ENCODE measurements at places on chromosomes 1 and 21.

- DNase-seq, result no peak
Observed at GRCh38 chr21:32712043-32712442, 15.8 kb downstream of the SYNJ1 start.

DNA sequence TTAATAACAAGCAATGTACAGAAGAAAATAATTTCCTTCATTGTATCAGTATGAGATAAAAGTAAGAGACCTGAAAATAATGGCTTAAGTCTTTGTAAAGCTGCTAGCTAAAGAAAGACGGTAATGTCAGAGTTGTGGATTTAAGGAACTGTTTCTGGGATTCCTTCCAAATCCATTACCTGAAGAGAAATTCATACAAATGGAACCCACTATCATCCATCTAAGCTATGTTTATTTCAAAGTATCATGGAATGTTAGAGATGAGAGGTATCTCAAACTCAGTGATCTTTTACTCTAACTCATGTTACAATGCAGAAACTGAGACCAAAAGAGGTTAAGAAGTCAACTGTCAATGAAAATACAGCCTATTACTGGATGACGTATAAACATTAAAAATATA, 197.7 kb downstream of the DENND1B start:
- DNase-seq, result no peak

DNA sequence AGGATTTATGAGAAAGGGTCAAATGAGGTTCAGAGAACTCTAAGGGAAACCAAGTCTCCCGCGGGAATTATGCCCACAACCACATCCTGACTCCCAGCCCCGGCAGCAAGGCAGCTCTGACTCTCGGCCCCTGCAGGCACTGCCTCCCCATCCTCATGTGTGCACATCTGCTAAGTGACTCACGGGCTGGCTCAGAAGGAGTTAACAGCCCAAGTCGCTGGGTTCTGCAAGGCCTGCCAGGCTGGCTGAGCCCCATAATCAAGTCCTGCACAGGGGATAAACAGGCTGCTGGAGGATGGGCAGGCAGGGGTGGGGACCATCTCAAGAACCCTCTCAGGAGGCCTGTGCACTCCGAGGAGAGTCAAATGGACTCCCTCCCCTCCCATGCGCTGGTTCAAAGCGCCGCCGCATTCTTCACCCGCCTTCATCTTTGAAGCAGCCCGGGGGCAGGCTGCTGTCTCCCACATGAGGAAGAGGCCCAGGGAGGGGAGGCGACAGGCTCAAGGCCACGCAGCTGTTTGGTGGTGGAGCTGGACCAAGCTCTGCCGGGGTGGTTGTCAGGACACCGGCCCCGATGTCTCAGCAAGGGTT, 344.3 kb downstream of the MATN1 start:
- no peak for DNase-seq

GRCh38 chr21:38503583-38503982, 5.3 kb upstream of the ERG start:
- DNase-seq, result no peak

DNA sequence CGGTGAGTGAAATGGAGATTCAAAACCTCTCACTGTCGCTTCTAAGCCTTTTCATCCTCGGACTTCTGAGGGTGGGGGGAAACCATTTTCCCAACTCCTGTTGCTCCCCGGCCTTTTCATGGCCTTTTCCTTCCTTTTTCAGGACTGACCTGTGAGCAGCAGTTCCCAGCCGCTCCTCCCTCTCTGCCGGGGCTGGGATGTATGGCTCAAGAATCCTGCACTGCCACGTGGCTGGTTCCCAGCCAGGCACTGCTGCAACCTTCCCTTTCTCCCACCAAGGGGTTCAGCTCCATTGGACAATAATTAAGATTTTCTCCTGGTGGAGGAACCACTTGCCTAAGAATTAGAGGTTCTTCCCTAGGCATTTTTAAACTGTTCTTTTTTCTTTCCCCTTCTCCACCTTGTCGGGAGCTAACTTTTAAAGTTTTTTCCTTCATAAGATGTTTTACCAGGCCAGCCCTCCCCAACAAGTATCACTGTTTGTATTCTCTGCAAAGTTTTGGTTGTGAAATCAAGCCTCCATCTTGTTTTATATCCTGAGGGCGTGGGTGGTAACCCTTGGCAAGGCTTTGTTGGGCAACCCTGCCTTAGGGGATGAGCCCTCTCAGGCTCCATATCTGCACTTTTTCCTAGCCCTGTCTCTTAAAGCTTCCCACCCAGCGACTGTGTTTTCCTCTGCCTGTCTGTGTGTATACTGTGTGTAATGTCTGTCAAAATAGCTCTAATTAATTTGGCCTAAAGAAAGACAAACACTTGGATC, 1166.6 kb upstream of the ADGRL2 start:
- DNase-seq, result no peak

DNA sequence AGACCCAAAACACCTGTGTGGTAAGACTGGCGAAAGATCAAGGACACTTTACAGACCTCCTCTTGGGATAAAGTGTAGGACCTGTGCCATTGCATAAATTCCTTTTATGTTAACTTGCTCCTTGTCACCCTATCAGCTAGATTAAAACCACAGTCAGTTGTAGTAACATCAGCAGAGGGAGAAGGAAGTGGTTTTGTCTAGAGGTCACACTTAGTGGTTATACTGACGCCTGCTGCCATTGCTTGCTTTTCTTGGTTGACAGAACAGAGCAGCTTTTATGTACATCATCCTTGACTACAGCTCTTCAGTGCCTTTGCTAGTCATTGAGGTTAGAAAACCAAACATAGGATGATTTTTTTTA, 101.4 kb downstream of the PBX1 start:
- DNase-seq, result no peak

DNA sequence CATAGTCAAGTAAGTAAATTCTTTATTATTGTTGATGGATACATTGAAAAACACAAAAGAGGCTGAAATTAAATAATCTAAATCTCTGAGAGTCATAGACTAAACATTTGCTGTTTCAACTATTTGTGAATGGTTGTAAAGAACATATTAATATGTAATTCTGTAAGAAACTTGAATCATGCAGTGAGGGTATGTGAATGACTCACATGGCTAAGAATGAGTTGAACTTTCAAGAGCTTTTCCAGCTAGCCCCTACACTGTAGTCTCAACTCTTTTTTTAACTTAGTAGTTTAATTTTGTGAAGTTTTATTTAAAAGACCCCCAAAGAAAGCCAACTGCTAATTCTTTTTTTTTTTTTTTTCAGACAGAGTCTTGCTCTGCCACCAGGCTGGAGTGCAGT, 588.1 kb downstream of the DPYD start:
- no peak for DNase-seq

GRCh38 chr1:240691909-240692705, 80.2 kb upstream of the GREM2 start:
- no peak for DNase-seq

GRCh38 chr1:238258510-238258909, 367.8 kb upstream of the ZP4 start:
- no peak for DNase-seq

GRCh38 chr21:42044871-42045495, 26.1 kb upstream of the UMODL1 start:
- no peak for DNase-seq

DNA sequence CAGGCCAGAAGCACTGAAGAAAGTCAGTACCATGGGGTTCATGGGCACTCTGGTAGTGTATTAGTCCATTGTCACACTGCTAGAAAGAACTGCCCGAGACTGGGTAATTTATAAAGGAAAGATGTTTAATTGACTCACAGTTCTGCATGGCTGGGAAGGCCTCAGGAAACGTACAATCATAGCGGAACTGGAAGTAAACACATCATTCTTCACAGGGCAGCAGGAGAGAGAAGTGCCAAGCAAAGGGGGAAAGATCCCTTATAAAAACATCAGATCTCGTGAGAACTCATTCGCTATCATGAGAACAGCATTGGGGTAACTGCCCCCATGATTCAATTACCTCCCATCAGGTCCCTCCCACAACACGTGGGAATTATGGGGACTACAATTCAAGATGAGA, 20.2 kb upstream of the ROR1 start:
- no peak for DNase-seq

- no peak for DNase-seq
Observed at GRCh38 chr1:191886977-191887376, 271.3 kb upstream of the RGS18 start.

GRCh38 chr21:46221664-46222435, 6.7 kb downstream of the LSS start:
- no peak for DNase-seq

DNA sequence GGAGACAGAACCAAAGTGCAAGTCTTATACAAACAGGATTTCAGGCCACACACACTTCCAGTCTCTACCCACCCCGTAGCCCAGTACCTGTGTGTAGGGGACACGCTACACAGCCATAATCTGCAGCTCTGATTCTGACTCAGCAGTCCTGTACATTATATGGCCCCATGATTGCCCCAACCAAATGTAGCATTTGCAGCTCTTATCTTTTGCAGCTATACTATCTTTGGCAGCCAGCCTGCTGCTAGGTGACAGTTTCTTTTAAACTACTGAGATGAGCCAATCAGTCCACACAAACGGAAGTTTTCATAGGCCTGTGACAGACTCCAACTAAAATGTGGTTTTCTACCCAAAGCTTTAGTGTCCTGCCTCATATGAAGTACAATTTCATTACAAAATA, 259.6 kb upstream of the ST6GALNAC5 start:
- DNase-seq, result no peak

GRCh38 chr21:33977017-33977720, 61.6 kb upstream of the ATP5PO start:
- DNase-seq, result no peak

DNA sequence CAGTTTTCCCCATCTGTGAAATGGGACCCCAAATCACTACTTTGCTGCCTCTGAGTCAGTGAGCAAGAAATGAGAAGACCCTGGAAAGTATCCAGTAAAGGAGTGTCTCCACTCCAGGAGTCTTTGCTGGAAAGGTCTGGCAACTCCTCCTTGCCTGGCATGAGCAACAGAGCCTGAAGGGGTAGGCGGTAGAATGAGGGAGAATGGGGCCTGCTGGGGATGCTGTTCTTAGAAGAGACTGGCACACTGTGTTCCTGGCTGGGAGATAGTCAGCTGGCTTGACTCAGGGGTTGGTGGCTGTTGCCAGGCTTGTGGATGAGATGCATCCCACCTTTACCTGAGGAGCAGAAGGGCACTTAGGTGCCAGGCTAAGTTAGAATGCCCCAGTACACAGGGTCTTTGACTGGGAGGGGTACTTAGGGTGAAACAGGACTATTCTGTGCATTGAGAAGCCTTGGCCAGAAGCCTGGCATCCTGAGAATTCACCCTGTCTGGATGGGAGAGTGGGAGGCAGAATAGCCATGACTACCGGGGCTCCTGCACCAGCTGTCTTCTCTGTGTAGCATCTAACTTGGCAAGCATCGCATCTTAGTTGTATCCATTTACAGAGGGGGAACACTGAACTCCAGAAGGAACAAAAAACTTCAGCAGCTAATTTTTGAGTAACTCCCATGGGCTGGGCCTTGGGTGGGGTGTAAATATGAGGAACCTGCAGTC, 2.5 kb downstream of the MFSD2A start:
- peak; percentile 73 for DNase-seq

GRCh38 chr1:95426772-95427171, 192.8 kb downstream of the RWDD3 start:
- DNase-seq, result no peak

DNA sequence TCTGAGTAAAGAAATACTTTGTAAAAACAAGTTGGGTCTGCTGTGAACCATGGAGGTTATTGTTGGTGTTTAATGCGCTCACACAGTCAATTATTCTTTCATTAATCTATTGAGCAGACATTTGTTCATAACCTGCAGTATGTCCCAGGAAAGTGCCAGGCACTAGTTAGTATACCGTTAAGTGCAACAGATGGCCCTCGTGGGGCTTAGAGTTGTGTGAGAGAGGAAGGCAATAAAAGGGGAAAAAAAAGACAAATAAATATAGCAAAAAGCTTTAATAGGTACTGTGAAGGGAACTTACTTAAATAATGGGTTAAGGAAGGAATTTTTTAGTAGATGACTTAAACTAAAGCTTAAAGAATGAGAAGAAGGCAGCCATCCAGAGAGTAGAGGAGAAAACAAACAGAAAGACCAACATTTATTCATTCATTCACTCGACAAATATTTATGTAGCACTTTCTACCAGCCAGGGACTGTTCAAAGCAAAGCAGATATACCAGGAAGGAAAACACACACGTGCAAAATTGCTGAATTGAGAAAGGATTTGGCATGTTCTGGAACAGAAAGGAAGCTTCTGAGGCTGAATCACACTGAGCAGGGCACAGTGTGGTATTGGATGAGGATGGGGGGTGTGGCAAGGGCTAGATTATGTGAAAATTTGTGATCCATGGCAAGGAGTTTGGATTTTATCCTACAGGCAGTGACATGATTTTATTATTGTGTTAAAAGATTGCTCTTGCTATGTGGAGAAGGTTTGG, 296.1 kb upstream of the SGIP1 start:
- DNase-seq, result no peak

DNA sequence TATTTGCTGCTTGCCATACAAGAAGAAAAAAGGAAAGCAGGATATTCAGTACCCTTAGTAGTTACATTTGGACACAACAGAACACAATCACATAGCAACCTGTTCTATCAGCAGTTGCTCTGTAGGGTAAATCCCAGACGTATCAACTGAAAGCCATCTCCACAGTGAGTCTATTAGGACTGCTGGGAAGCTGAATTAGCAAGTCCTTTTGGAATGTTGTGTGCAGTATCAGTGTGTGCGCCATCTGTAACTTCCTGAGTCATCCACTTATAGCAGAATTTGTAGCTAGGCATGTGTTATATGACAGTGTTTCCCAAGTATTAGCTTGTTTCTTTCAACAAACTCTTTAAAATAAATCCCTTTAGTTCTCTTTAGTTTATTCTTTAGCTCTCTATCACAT, 21.3 kb downstream of the CCDC30 start:
- DNase-seq, result peak; percentile 79

- DNase-seq, result no peak
Observed at GRCh38 chr1:108532730-108533129, 27.2 kb upstream of the EEIG2 start.

DNA sequence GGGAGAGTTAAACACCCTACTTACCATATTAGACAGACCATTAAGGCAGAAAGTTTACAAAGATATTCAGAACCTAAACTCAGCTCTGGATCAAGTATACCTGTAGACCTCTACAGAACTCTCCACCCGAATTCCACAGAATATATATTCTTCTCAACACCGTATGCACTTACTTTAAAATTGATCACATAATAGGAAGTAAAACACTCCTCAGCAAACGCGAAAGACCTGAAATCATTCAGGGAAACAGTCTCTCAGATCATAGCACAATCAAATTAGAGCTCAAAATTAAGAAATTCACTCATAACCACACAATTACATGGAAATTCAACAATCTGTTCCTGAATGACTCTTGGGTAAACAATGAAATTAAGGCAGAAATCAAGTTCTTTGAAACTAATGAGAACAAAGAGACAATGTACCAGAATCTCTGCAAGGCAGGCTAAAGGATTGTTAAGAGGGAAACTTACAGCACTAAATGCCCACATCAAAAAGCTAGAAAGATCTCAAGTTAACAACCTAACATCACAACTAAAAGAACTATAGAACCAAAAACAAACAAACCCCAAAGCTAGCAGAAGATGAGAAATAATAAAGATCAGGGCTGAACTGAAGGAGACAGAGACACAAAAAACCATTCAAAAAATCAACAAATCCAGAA, 19.1 kb downstream of the CD84 start:
- no peak for DNase-seq

- DNase-seq, result no peak
Observed at GRCh38 chr1:12230549-12231275, 882 bp downstream of the VPS13D start.

Data from epithelial cell of proximal tubule (primary cell).